ENCODE measurements at places on chromosomes 7 and 10.

DNA sequence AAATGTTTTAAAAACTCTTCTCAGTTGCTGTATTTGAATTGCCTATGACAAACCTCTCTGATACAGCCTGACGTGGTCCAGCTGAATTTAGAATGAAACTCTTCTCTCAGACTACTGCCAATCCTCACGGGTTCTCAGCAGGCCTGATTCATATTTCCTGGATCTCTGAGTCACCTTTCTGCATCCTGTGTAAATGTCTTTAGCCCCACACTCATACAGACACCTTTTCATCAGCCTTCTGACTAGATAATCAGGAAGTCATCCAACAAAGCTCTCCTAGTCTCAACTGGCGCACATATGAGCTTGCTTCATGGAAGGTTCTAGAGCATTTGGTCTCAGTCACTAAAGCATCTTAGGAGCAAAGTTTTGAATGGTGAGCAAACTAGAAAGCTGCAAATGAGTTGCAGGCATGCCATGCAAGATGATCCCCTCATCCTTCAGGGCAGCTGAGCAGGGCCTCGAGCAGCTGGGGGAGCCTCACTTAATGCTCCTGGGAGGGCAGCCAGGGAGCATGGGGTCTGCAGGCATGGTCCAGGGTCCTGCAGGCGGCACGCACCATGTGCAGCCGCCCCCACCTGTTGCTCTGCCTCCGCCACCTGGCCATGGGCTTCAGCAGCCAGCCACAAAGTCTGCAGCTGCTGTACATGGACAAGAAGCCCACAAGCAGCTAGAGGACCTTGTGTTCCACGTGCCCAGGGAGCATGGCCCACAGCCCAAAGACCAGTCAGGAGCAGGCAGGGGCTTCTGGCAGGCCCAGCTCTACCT lies 182.8 kb downstream of the ARHGAP12 start:
- peak; percentile 79 for DNase-seq

DNA sequence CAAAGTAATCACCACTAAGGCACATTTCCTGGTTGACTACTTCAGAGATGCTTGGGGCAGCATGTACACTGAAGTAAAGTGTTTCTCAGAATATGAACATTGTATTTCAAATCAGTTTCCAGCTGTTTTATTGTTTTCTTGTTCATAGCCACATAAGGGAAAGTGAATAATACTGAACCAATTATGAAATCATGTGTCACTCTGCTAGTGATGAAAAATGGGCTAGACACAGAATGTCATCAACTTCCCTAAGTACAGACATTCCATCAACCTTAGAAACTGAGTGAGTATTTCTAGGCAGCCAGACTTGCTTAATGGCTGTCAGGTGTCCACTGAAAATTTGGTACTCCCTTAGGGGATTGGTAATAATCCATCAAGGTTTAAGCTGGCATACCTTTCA lies 603.5 kb downstream of the ARL4A start:
- no peak for DNase-seq

DNA sequence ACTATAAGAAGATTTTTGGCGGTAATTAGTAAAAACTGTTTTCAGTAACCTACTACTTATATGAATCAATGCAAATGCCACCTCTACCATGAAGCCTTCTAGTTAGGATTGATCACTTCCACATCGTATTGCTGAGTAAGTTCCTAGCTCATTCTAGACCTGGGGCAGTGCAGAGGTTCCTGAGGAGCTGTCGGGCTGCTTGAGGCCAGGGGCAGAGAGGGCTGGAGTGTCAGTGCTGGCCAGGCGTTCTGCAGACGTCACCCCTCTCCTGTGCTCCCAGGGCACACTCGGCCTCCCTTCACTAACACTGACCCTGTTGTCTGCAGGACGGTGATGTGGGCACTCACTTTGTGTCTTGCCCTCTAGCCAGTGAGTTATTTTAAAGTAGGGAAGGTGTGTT lies 275.7 kb downstream of the CELF2 start:
- no peak for DNase-seq

- no peak for DNase-seq
Measured at GRCh38 chr10:13627459-13628310, 40.9 kb downstream of the PRPF18 start.

DNA sequence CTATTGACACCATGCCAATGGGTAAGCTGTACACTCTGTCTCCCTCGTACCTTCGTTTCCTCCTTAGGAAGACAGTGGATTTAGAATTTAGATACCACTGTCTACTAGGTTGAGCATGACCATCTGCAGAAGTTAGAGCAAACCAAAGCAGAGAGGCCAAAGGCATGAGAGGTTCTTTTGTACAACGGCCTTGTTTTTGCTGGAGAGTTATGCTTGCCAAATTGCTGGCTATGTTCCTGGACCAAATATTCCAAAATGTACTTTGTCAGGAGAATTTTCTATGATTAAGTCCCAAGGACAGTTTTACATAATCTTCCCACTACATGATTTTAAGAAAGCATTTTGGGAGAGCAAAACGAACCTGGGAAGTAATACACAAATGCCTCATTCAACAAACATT lies 47.9 kb upstream of the PLCE1 start:
- DNase-seq = no peak

All from suppressor macrophage treated with lipopolysaccharide for 1 hour (primary cell).